Activated gamma-delta T cell (primary cell): ENCODE measurements at places on chromosomes 5 and 9.

GRCh38 chr5:124546643-124547042 is 199.8 kb downstream of the ZNF608 start:
- no peak for DNase-seq

DNA sequence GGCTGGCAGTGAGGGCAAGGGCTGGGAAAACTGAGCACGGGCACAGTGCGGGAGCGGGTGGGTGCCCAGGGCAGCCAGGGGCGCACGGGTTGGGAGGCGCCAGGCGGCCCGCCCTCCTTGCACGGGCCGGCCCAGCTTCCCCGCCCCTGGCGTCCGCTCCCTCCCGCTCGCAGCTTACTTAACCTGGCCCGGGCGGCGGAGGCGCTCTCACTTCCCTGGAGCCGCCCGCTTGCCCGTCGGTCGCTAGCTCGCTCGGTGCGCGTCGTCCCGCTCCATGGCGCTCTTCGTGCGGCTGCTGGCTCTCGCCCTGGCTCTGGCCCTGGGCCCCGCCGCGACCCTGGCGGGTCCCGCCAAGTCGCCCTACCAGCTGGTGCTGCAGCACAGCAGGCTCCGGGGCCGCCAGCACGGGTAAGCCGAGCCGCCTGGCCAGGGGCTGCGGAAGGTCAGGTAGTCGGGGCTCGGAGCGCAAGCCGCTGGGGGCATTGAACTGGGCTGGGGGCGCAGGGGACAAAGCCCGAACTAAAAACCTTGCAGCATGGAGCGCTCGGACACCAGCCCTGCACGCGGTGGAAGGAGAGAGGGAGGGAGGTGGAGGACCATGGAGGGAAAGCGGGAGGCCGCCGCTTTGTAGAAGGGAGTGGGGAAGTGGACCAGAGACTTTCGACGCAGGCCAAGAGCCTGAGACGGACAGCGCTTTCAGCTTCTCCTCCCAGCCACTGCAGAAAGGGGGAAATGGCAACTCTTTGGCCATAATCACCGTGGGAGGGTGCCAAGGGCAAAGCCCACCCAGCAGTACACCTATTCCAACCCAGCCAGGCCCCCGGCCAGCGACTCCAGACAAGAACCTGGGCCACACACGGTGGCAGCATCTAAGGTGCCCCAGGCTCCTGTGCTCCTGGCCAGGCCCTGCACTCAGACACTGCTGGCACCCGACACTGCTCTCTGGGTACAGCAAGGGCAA is at the start of gene TGFBI:
TSS of gene TGFBI (plus strand) at position 207 of the 961 bp plus-strand sequence. CDS start at position 275, 68 bp downstream.
- DNase-seq, result no peak

GRCh38 chr5:124492444-124493224 is 253.8 kb downstream of the ZNF608 start:
- no peak for DNase-seq

DNA sequence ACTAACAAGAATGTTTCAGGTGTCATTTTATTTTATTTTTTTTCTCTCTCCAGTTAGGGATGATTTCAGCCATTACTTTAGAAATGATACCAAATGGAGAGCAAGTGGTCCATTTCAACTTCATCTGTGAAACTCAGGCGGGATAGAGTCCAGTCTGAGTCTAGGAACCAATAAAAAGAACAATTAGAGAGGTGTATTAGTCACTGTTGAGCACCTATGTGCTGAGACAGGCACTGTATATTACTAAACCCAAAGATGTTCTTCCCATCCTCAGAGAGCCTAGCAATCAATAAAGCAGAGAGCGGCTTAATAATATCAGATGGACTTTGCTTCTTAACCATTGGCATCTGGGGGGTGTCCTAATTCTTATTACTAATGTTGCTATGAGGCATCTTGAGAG is 410.3 kb upstream of the SLC24A2 start:
- DNase-seq, result no peak

DNA sequence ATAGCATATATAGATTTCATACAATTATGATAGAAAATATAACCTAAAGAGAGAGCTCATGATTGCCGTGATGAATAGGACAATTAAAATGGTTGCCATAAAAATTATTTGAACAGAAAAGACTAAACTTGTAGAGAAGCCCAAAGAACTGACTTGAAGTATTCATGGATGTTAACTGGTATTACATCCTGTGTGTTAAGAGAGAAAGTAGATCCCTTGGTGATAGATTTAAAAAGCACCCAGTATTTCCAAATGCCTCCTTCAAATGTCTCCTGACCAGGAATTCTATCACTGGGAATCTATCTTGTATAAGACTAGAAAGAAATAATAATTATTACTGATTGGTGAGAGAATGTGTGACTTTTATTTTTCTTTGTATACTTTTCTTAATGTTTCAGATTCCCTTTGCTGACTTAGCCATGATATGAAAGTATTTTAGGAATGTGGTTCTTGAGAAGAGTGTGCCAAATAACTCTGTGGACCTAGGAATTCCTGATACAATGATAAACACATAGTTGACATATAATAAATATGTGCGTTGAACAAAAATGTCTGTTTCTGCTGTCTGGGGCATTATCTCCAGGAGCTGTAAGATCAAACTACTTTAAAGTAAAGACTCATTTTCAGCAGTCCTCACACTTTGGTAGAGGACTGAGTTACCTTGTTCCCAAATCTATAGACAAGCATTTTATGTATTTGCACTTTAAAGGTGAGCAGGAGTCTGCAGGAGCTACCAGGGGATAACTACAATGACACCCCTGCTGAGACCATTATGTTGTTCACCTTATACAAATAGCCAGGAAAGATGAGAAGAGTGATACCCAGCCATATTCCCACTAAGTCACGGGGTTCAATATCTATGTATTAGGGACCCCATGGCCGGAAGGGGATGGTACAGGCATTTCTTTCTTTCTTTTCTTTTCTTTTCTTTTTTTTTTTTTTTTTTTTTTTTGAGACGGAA is 211.1 kb upstream of the TLE4 start:
- no peak for DNase-seq

GRCh38 chr5:158874792-158875191 is 224.9 kb downstream of the EBF1 start:
- DNase-seq, result no peak

DNA sequence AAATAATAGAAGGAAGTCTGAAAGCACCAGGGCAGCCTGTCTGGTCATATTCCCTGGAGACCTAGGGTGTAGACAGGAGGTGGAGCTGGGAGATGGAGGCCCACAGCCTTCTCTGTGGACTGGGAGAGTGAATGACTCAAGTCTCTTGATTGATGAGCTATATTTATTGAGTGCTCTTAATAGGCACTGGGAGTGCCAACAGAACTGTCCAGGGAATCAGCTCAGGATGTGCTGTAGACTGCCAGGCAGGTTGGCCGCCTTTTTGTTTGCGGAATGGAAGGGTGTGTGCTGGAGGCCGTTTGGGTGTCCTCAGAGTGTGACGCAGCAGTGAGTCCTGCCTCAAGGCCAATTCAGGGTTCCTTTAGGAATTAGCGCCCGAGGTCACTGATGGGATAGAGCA is 33.4 kb upstream of the POMT1 start:
- no peak for DNase-seq

GRCh38 chr5:21071421-21071820 is 1083.4 kb upstream of the CDH18 start:
- no peak for DNase-seq

- no peak for DNase-seq
Observed at GRCh38 chr5:123035360-123035917, 1.1 kb downstream of the PPIC start.

- no peak for DNase-seq
Observed at GRCh38 chr5:123454259-123454911, 31.2 kb upstream of the CEP120 start.

DNA sequence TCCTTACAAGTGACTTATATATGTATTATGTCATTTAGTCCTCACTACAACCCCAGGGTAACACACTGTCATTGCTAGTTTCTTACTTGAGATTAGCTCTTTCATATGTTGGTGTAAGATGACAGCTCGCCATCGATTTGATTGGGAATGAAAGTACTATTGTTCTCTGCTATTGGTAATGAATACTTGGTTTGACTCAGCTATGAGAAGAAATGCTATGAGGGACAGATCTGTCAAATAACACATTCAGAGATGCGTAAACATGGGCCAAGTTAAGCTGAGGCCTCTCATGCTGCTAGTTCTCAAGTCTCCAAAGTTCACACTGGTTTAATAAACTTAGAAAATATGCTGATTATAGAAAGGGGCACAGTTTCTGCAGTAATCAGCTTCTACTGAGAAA is 142.7 kb downstream of the SGCD start:
- no peak for DNase-seq

- DNase-seq, result no peak
Observed at GRCh38 chr5:79186021-79186420, 49.9 kb upstream of the JMY start.

DNA sequence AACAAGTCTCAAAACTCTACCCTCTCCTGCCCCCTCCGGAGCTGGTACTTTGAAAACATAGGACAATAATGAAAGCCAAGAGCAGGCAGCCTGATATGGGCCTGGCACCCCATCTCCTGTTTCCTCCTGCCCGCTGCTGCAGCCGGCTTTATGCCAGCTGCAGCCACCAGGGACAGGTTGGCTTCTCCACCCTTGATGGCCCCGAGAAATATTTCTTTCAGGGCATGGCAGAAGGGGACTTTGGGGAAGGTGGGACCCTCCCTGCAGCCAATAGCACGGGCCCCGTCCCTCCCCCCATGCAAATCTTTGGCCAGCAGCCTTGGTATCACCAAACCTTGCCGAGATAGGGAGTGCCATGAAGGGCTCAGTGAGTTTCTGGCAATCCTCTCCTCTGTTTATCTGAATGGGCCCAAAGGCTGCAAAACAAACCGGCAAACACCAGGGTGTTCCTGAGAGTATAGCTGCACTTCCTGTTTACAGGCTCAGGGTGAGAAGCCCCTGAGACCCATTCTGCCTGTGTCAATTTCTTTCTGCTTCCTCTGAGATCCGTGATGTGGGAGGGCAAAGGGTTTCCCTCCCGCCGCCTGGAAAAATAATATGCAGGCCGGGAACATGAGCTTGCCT is 73.4 kb upstream of the BOD1 start:
- DNase-seq, result no peak

- no peak for DNase-seq
Observed at GRCh38 chr9:116027951-116028350, 125.6 kb upstream of the PAPPA start.

GRCh38 chr9:93665637-93666438 is 89.5 kb downstream of the PHF2 start:
- DNase-seq, result no peak

DNA sequence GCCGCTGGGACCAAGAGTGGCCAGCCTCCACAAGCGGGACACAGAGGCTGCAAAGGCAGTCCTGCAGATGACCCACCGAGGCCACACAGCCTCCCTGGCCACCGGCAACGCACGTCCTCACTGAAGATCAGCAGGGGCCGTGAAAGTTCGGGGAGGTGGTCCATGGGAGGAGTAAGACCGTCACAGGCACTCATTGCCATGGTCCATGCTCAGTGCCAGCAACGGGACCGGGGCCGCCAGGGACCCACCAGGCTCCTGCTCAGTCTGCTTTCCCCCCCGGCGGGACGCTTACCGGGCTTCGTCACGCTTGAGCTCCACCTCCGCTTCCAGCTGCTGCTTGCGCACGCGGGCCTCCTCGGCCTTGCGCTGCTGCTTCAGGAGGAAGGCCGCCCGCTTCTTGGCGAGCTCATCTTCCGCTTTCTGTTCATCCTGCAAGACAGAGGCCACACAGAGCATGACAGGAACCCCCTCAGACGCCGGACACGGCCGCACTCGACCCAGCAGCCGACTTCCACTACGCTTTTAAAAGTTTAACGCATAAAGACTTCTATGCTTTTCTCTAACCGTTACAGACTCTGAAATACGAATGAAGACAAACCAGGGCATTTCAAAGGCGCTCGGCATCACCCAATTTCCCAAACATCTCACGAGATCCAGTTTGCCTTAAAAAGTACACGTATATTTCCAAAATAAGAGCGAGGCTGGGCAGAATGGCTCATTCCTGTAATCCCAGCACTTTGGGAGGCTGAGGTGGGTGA is 88.4 kb downstream of the CAMSAP1 start:
- no peak for DNase-seq

- DNase-seq, result no peak
Observed at GRCh38 chr9:68733021-68733405, 28.0 kb downstream of the PIP5K1B start.

GRCh38 chr9:94718936-94719335 is 7.6 kb upstream of the AOPEP start:
- no peak for DNase-seq

- no peak for DNase-seq
Observed at GRCh38 chr5:12522116-12522515, 617.9 kb upstream of the CTNND2 start.
